ENCODE measurements at places on chromosomes 4 and X.

- H3K4me3 ChIP-seq = no peak overlapping the region
- peaks cover 1% of the 10 kb centered on the region for H3K27me3 ChIP-seq
- no peaks in the 10 kb centered on the region for H3K4me1 ChIP-seq
- no peak for DNase-seq
- H3K36me3 ChIP-seq = no peaks in the 10 kb centered on the region
- H3K27ac ChIP-seq = no peak overlapping the region
These were observed 61.2 kb upstream of the RAI2 start for GRCh38 chrX:17922303-17922702.

DNA sequence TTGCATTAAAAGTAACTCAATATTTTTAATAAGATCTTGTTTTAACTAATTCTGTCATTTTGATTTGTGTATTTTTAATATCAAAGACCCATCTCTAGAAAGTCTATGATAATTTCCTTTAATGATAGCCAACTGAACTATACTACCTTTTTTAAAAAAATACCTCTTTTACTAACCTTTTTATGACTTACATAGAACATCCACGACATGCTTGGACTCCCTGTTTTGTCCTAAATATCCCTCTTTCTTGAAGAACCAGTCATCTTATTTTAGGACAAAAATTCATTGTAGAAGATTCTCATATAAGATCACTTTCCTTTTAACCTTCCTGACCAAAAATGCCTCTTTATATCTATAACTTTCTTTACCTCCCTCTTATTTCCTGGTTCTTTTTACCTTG lies 76.8 kb upstream of the GC start:
- H3K27me3 ChIP-seq = no peaks in the 10 kb centered on the region
- DNase-seq = no peak
- no peaks in the 10 kb centered on the region for H3K4me1 ChIP-seq
- no peaks in the 10 kb centered on the region for H3K36me3 ChIP-seq
- H3K27ac ChIP-seq = no peak overlapping the region

GRCh38 chr4:91734682-91735081 lies 569.1 kb upstream of the GRID2 start:
- no peak overlapping the region for H3K4me3 ChIP-seq
- no peak for DNase-seq
- H3K27me3 ChIP-seq = no peaks in the 10 kb centered on the region
- no peaks in the 10 kb centered on the region for H3K4me1 ChIP-seq
- no peaks in the 10 kb centered on the region for H3K36me3 ChIP-seq

DNA sequence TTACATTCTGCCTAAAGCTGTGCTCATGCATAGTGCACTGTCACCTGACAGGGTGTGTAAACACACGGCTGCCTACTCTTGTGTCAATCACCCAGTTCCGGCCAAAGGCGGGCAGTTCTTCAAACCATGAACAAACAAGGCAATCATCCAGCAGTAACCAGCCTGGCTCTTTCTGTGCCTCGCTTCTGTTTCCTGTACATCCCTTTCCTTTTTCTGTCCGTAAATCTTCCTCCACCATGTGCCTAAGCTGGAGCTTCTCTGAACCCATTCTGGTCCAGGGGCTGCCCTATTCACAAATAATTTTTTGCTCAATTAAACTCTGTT lies 60.8 kb upstream of the CBR4 start:
- H3K36me3 ChIP-seq = no peaks in the 10 kb centered on the region
- no peak overlapping the region for H3K4me3 ChIP-seq
- H3K27ac ChIP-seq = no peak overlapping the region
- peaks cover 4% of the 10 kb centered on the region for H3K4me1 ChIP-seq
- no peak for DNase-seq

GRCh38 chr4:146245246-146245645 lies 30.9 kb downstream of the REELD1 start:
- H3K4me3 ChIP-seq = no peak overlapping the region
- DNase-seq = no peak
- no peak overlapping the region for H3K27ac ChIP-seq
- peaks cover 3% of the 10 kb centered on the region for H3K4me1 ChIP-seq
- H3K36me3 ChIP-seq = no peaks in the 10 kb centered on the region

DNA sequence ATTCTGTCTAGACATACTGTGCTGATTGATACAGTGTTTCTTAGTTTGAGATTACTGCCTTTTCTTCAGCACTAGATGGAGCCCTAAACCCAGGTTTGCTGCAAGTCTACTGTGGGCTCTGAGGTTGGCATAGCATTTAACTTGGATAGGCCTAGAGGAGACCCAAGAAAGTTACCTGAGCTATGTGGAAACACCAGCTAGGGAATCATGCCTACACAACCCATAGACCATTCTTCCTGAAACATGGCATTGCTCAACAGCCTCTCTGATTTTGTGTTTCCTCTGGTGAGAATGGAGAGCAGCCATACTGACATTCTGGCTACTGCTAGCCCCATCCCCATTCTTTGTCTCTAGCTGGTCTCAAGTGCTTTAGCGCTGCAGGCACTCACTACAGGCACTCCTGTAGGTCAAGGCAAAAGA lies 287.7 kb upstream of the PCDH18 start:
- no peak for DNase-seq
- H3K27ac ChIP-seq = no peak overlapping the region
- H3K4me1 ChIP-seq = no peaks in the 10 kb centered on the region
- no peak overlapping the region for H3K4me3 ChIP-seq

DNA sequence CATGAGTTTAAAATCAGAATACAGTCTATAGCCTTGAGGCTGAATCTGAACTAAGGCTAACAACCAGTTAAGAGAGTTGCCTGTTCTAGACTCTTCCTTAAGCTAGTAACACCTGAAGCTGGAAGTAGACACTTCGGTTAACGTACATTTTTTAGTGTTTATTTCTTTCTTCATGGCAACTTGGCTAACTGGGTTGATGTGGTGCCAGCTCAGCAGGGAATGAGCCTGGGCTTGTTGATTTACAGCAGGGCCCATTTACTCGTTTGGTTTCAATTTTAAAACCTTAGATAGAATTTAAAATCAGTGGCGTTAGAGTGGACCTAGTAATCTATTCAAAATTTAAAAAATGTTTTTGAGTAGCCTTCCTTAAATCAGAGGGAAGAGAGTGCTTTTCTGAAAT lies 137.6 kb upstream of the ESX1 start:
- H3K27ac ChIP-seq = no peak overlapping the region
- DNase-seq = no peak
- no peaks in the 10 kb centered on the region for H3K4me1 ChIP-seq
- no peak overlapping the region for H3K4me3 ChIP-seq
- no peaks in the 10 kb centered on the region for H3K36me3 ChIP-seq
- no peaks in the 10 kb centered on the region for H3K27me3 ChIP-seq

- H3K4me3 ChIP-seq = no peak overlapping the region
- no peak for DNase-seq
- H3K4me1 ChIP-seq = no peaks in the 10 kb centered on the region
- H3K27me3 ChIP-seq = no peaks in the 10 kb centered on the region
These were observed 19.1 kb upstream of the SETD7 start for GRCh38 chr4:139575072-139575471.

GRCh38 chrX:37817579-37817978 lies 29.8 kb downstream of the DYNLT3 start:
- H3K27ac ChIP-seq = peak overlapping the region; percentile 99
- H3K4me3 ChIP-seq = peak overlapping the region; percentile 87
- peaks cover 2% of the 10 kb centered on the region for H3K36me3 ChIP-seq
- DNase-seq = peak; percentile 20

- no peak overlapping the region for H3K4me3 ChIP-seq
- H3K4me1 ChIP-seq = no peaks in the 10 kb centered on the region
- H3K36me3 ChIP-seq = no peaks in the 10 kb centered on the region
- H3K27me3 ChIP-seq = no peaks in the 10 kb centered on the region
- DNase-seq = no peak
- H3K27ac ChIP-seq = no peak overlapping the region
These were observed 18.7 kb upstream of the CDKL5 start for GRCh38 chrX:18406531-18407266.

DNA sequence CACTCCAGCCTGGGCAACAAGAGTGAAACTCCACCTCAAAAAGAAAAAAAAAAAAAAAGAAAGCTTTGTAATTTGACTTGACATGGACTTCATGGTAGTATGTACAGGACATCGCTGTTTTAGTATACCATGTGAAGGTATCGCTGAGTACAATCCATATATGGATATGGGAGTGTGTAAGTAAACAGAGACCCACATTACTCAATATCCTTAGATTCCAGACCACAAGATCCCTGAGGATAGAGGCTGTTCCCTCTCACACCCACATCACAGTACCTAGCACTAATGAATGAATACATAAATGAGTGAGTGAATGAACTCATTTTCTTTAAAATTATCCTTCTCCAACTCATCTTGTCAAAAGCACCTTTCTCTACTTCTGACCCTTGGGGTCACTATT lies 8.4 kb upstream of the RPS3A start:
- no peaks in the 10 kb centered on the region for H3K36me3 ChIP-seq
- H3K4me1 ChIP-seq = peaks cover 4% of the 10 kb centered on the region
- H3K27ac ChIP-seq = no peak overlapping the region

- no peak overlapping the region for H3K4me3 ChIP-seq
- H3K4me1 ChIP-seq = no peaks in the 10 kb centered on the region
- H3K27me3 ChIP-seq = peaks cover 2% of the 10 kb centered on the region
- no peaks in the 10 kb centered on the region for H3K36me3 ChIP-seq
- no peak for DNase-seq
These were observed 263.5 kb downstream of the C4orf33 start for GRCh38 chr4:129359461-129359860.

- no peak overlapping the region for H3K27ac ChIP-seq
- H3K4me1 ChIP-seq = no peaks in the 10 kb centered on the region
- no peaks in the 10 kb centered on the region for H3K36me3 ChIP-seq
- no peak for DNase-seq
- no peak overlapping the region for H3K4me3 ChIP-seq
These were observed 104.5 kb downstream of the SCD5 start for GRCh38 chr4:82694046-82694445.

- no peak overlapping the region for H3K4me3 ChIP-seq
- H3K36me3 ChIP-seq = no peaks in the 10 kb centered on the region
- DNase-seq = no peak
- no peaks in the 10 kb centered on the region for H3K4me1 ChIP-seq
- H3K27ac ChIP-seq = no peak overlapping the region
- H3K27me3 ChIP-seq = no peaks in the 10 kb centered on the region
These were observed 541.4 kb downstream of the TLL1 start for GRCh38 chr4:166414431-166414830.

DNA sequence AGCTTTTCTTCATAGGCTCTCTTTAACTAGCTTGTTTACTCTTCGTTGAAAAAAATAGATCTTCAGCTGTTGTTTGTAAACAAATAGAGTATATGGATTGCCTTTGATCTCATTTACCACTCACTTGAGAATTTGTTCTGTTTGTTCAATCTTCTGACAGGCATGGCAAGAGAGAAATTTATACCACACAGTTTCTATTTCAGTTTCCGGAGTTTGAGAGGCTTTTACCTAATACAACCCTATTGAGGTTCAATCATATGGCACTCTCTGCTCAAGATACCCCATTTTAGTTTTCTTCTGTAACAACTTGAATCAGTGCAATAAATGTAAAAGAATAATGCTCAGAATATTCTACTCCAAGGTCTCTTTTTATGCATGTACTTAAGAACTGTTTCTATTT lies 148.0 kb downstream of the EMCN start:
- peaks cover 1% of the 10 kb centered on the region for H3K27me3 ChIP-seq
- no peak overlapping the region for H3K27ac ChIP-seq
- no peaks in the 10 kb centered on the region for H3K4me1 ChIP-seq

- H3K36me3 ChIP-seq = peaks cover 4% of the 10 kb centered on the region
- H3K4me3 ChIP-seq = peak overlapping the region; percentile 57
- no peaks in the 10 kb centered on the region for H3K27me3 ChIP-seq
- peaks cover 48% of the 10 kb centered on the region for H3K4me1 ChIP-seq
- peak overlapping the region; percentile 28 for H3K27ac ChIP-seq
These were observed 1.8 kb downstream of the ACOX3 start for GRCh38 chr4:8438743-8439142.

GRCh38 chr4:107219681-107220080 lies 183.6 kb upstream of the DKK2 start:
- no peaks in the 10 kb centered on the region for H3K27me3 ChIP-seq
- H3K36me3 ChIP-seq = no peaks in the 10 kb centered on the region
- DNase-seq = no peak
- H3K27ac ChIP-seq = no peak overlapping the region
- no peak overlapping the region for H3K4me3 ChIP-seq
- H3K4me1 ChIP-seq = no peaks in the 10 kb centered on the region

DNA sequence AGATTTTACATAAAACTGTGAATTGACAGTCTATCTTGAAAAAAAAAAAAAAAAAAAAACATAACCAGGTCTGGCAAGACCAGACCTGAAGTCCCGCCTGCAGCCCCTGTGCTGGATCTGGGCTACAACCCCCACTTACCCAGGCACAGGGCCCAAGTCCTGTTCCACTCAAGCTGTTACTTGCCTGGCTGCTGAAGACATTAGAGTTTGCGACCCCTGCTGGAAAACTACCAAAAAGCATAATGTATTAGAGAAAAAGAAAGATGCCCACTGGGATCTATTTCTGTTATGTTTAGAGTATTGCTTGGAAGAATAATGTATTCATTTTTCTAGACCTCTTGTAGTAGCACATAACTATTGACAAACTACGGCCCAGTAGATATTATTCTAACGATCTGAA lies 4.7 kb downstream of the HS3ST1 start:
- H3K4me3 ChIP-seq = no peak overlapping the region
- peaks cover 4% of the 10 kb centered on the region for H3K36me3 ChIP-seq
- H3K27ac ChIP-seq = no peak overlapping the region
- no peaks in the 10 kb centered on the region for H3K27me3 ChIP-seq
- peaks cover 38% of the 10 kb centered on the region for H3K4me1 ChIP-seq
